ENCODE measurements at places on chromosomes 5 and 9.

DNA sequence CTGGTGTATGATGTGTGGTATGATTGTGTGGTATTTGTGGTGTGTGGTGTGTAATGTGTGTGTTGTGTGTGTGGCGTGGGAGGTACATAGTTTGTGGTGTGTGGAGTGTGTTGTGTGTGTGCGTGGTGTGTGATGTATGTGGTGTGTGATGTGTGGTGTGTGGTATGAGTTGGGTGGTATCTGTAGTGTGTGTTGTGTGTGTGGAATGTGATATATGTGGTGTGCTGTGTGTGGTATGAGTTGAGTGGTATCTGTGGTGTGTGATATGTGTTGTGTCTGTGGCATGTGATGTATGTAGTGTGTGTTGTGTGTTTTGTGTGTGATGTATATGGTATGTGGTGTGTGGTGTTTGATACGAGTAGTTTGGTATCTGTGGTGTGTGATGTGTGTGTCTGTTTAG lies 272.5 kb upstream of the IRX1 start:
- no peak for DNase-seq

DNA sequence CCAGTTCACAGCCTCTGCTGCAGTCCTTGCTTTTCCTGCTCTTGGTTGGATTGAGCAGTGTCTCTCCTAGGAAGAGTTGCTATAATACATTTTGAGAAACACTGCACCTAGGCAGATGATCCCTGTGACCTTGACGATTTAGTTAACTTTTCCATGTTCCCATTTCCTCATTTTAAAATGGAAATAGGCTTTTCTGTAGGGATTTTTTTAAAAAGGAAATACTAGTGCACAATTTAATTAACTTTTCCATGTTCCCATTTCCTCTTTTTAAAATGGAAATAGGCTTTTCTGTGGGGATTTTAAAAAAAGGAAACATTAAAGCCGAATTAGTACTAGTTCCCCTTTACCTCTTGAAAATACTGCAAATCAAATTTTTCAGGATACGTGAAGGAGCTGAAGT lies 4.7 kb downstream of the ATP6V0E1 start:
- DNase-seq: no peak

DNA sequence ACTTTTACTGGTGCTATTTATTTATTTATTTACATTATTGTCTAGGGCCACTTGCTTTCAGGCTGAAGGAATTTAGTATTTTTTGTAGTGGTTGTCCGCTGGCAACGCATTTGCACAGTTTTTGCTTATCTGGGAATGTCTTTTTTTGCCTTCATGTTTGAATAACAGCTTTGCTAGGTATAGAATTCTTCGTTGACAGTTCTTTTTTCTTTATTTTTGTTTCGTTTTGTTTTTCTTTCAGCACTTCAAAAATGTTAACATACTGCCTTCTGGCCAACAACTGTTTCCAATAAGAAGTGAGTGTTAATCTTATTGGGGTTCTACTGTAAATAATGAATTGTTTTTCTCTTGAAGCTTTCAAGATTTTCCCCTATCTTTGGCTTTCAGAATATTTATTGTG lies 252.7 kb upstream of the TARS1 start:
- no peak for DNase-seq

DNA sequence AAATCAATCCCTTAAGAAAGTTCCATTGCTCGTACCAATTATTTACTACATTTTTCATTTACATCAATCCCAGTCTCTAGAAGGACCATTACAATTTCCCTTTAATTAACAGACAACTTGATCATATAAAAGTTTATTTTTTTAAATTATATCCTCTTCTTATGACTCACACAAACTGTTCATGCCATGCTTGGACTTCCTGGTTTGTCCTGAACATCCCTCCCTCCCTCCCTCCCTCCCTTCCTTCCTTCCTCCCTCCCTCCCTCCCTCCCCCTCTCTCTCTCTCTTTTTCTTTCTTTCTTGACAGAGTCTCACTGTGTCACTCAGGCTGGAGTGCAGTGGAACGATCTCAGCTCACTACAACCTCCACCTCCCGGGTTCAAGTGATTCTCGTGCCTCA lies 11.6 kb upstream of the CLTB start:
- no peak for DNase-seq

- DNase-seq: no peak
Measured at GRCh38 chr9:37941253-37941652, 37.3 kb upstream of the SLC25A51 start.

- no peak for DNase-seq
Measured at GRCh38 chr5:134029156-134029555, 24.4 kb upstream of the VDAC1 start.

- DNase-seq: no peak
Measured at GRCh38 chr5:16626696-16627264, 10.0 kb upstream of the RETREG1 start.

DNA sequence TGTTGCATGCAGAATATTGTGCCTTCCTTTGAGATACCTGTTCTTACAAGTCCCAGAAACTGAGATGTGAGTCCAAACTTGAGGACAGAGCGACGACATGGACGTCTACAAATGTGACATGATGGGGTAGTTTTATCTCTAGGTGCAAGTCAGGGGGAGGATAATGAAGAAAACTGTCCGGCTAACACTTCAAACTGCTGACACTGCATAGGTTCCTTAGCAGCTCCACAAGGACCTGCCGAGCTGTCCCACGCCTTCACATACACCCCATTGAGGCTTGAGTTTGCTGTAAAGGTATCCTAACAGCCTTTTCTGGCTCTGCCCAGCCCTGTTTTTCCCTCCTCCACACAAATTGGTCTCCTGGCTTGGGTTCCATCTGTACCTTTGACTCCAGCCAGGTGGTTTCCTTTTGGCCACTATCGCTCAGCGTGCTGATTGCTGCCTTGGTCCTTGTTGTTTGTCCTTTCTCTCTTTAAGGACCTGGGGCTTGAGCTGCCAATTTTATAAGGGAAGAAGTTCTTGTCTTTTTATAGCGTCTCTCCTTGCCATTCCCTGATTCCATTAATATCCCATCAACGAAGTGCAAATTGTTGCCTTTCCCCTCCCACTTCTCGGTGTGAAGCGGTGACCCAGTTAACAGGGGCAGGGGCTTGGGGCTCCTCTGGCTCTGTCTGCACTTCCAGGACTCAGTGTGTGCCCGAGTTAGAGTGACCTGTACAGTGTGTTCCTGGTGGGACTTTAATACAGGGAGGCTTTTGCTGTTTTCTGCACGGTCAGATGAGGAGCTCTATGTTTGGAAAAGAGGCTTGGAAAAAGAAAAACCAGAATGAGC lies 100.3 kb downstream of the PCSK1 start:
- DNase-seq: no peak

- DNase-seq: no peak
Measured at GRCh38 chr5:98997000-98997399, 68.2 kb upstream of the CHD1 start.

DNA sequence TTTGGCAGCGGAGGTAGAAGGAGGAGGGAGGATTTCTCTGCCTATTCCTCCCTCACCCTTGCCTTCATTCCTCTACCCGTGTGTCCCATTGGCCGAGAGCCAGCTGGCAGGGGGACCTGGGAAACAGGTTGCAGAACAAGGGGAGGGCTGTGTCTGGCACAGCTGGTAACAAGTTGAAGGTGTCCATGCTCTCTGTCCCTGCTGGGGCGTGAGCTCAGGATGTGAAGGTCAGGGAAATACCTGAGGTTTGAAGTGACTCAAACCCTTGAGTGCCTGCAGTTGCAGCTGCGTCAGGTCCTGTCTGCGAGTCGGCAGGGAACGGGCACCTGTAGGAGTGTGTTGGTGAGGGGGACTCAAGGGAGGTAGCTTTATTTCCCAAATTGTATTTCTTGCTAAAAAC lies 16.2 kb downstream of the MIGA2 start:
- no peak for DNase-seq

- no peak for DNase-seq
Measured at GRCh38 chr9:4604678-4605095, 57.4 kb upstream of the PLPP6 start.

DNA sequence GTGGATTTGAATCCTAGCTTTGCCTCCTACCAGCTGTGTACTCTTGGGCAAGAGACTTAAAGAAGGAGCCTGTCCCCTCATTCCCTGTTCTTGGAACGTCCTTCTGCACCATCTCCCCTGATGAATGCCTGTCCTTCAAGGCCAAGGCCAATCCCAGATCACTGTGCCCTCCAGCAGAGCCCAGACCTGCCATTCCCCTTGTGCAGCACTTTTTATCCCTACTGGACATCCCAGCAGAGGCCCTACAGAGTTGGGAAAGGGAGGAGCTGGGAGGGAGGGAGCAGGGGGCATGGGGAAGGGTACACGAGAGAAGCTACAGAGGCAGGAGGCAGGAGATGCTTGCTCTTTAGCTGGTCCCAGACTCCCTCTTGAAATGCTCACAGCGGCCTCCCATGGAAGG lies 223.9 kb downstream of the PBX3 start:
- no peak for DNase-seq

DNA sequence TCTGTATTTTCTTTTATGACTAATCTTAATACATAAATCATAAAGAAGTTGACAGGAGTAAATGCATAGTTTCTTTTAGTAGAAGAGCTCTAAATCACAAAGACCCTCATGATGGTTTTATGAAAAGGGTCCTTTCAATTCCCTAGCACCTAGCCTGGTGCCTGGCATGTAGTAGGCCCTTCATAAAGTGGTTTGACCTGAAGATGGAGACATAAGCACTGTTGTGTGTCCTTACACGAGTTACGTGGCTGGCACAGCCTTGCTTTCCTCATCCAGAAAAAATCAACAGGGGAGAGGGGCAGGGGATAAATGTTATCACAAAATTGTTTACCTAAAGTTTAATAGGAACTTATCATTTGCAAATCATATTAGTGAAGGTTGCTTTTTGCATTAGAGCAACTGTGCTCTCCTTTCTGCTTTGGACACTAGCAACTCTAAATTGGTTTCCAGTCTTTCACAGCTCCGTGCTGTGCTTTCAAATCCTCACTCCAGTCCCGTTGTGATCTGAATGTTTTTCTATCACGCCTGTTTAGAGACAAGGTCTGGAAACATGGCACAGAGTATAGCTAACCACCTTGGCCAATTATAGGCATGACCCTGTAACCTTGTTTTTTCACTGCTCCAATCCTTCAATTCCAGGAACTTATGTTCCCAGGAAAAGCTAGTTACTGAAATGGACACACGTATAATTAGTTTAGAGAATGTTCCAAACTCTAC lies 55.7 kb downstream of the ARL15 start:
- no peak for DNase-seq

DNA sequence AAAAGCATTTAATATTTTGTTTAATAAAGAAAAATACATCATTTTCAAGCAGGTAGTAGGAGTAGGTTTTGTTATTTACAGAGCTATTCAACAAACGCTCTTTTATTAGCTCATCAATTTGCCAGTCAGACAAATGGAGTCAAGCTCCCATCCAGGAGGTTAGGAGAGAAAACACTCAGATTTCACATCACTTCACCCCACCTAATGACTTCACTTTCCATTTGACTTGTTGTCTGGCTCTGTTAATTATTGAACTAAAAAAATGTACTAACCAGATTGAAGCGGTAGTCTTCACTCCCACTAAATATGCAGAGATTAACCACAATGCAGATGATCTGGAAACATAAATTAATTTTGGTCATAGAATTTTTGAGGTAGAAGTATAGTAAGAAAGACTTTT lies 193.6 kb upstream of the VCAN start:
- DNase-seq: no peak

GRCh38 chr9:35749515-35750255 lies 598 bp downstream of the RGP1 start:
- no peak for DNase-seq

GRCh38 chr9:112905084-112905483 lies 14.4 kb upstream of the SLC46A2 start:
- DNase-seq: no peak

Measured in cortex of kidney (tissue), 1 donor.